Naive thymus-derived CD8-positive, alpha-beta T cell (primary cell): ENCODE measurements at places on chromosomes 5 and 9. TPM values are rescaled to one million over a fixed set of nuclear protein-coding genes. Genes with fewer than 3 reads are reported as not detected.

DNA sequence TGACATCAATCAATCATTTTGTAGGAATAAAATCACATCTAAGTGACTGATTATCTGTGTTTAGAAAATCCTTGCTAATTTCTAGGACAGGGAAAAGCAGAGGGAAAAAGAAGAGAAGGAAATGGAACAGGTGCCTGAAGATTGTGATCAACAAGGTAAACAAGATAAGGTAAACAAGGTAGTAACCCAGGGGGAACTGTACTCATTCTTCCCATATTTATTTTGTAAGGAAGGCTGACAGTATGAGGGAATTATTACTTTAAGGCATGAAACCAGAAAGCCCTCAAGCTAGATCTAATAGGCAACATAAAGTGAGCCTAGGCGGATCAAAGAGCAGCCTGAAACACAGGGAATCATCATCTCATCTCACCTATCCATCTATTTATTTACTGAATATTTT, 231.1 kb downstream of the MLLT3 start:
- DNase-seq, result no peak
- H3K27me3 ChIP-seq, result no peaks in the 10 kb centered on the region
- H3K4me1 ChIP-seq, result peaks cover 35% of the 10 kb centered on the region
- peaks cover 23% of the 10 kb centered on the region for H3K36me3 ChIP-seq

MEGF10 gene
- not detected for polyA plus RNA-seq

NUP155 gene
- 24.5 TPM for polyA plus RNA-seq

- no peak for DNase-seq
- peaks cover 18% of the 10 kb centered on the region for H3K36me3 ChIP-seq
- no peaks in the 10 kb centered on the region for H3K27me3 ChIP-seq
- no peak overlapping the region for H3K27ac ChIP-seq
- peaks cover 1% of the 10 kb centered on the region for H3K4me1 ChIP-seq
- H3K4me3 ChIP-seq, result no peak overlapping the region
Observed at GRCh38 chr5:6598351-6598900, 34.4 kb downstream of the NSUN2 start.

GRCh38 chr9:99040911-99041582, 63.9 kb upstream of the TGFBR1 start:
- H3K27ac ChIP-seq, result peak overlapping the region; percentile 40
- H3K4me1 ChIP-seq, result peaks cover 21% of the 10 kb centered on the region
- H3K36me3 ChIP-seq, result peaks cover 19% of the 10 kb centered on the region
- no peak for DNase-seq
- no peaks in the 10 kb centered on the region for H3K27me3 ChIP-seq
